ENCODE measurements at places on chromosomes 7 and 10.

DNA sequence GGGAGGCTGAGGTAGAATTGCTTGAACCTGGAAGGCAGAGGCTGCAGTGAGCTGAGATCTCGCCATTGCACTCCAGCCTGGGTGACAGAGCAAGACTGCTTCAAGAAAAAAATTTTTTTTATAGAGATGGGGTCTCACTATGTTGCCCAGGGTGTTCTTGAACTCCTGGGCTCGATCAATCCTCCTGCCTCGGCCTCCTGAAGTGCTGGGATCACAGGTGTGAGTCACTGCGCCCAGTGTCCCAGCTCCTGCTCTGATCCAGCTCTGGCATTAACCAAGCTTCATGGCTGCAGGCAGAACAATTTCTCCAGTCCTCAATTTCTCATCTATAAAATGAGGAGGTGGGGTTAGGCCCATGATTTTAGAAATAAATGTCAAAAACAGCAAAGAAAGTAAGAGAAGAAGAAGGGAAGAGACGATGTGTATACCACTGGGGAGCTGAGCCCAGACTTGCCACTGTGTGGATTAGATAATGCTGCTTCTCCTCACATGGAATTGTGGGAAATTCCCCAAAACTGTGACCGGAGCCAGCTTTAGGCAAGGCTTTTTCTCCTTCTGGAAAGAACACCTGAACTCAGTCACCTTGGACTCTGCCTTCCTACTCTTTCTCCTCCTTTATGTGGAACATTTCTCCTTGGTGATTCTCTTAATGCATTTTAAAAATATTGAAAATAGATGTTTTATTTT lies 25.5 kb downstream of the IL15RA start:
- DNase-seq: no peak

GRCh38 chr7:11506417-11506816 lies 325.6 kb downstream of the THSD7A start:
- no peak for DNase-seq

GRCh38 chr7:69822386-69822785 lies 224.1 kb downstream of the AUTS2 start:
- DNase-seq: no peak

DNA sequence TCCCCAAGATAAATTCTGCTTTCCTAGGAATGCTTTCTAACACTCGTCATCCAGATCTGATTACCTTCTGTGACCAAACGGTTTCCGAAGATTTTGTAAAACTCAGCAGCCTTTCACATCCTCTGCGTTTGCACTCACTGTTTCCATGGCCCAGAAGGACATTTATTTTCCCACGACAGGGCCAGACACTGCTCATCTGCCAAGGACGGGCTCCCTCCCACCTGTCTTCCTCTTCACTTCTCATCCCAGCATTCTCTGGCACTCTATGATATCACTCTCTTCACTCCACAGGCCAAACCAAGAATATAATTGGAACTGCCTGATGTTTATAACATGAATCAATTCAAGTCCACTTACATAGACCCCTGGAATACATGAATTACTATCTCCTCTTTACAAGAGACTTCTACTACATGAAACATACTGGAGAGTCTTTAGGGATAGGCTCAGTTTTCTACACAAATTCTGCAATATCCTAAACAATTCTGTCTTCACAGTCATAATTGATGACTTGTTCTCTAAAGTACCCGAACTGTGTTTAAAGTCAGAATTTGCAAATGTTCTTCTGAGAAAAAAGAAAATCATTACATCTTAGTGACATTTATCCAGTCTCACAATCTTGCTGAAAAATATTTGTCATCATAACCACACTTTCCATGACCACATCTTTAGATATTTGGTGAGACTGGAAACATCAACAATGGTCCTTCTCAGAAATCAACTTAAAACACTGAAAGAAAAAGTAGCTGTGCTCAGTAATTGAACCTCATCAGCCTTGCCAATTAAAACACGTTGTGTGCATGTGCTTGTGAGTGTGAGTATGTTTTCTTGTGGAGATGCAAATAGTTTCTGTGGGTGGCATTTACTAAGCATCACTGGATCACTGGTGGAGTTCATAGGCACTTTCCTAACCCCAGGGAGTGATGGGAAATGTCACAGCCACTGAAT lies 79.5 kb upstream of the PRSS58 start:
- no peak for DNase-seq

DNA sequence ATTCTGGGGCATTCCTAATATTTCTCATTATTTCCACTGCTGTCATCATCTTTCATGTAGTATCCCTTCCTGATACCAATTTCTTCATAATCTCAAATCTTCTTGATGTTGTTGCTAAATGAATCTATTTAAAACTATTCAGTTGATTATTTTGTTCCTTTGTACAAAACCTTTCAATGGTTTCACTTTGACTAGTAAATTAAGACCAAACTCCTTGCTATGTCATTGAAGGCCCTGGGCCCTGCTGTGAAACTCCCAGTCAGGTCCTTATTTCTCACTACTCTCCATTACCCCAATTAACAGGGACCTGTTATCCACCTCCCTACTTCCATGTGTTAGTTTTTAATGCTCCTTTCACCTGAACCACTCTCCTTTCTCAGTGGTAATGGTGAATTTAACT lies 97.0 kb downstream of the CTTNBP2 start:
- no peak for DNase-seq

DNA sequence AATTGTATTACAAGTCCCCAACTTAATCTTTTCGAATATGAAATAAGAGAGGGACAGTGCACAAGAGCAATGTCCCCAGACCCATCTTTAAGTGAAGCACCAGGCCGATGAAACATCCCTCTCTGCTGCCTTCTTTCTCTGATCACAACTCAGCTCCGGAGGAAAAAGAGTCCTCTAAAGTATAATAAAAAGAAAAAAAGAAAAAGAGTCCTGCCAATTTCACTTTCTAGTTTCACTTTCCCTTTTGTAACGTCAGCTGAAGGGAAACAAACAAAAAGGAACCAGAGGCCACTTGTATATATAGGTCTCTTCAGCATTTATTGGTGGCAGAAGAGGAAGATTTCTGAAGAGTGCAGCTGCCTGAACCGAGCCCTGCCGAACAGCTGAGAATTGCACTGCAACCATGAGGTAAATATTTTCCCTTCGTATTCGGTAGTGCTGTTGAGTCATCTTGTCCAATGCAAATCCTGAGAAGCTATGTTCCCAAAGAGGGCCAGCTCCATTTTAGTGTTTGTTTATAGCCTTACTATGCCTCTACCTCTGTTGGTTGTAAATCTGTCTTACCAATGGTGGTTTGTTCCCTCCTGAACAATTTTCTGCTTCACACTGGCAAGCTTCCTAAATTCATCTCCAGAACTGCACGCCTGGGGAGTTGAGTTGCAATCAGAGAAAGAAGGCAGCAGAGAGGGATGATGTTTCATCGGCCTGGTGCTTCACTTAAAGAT lies at the start of gene IFIT2:
Gene IFIT2, plus strand, starts transcription at position 326 of the 725 bp plus-strand sequence. Its CDS starts 78 bp downstream, at position 404.
- peak; percentile 79 for DNase-seq

GRCh38 chr7:24026351-24026750 lies 257.6 kb upstream of the NPY start:
- DNase-seq: no peak

GRCh38 chr7:83143107-83143506 lies 19.6 kb downstream of the PCLO start:
- DNase-seq: no peak

GRCh38 chr7:148799893-148800555 lies 84.1 kb downstream of the EZH2 start:
- no peak for DNase-seq

- no peak for DNase-seq
These were observed 691.8 kb downstream of the NXPH1 start for GRCh38 chr7:9125246-9125645.

- DNase-seq: no peak
These were observed 24.1 kb upstream of the HPS1 start for GRCh38 chr10:98470850-98471249.

Data from AG10803 (cell line).